ENCODE measurements at places on chromosomes 3 and 15. TPM values are rescaled to one million over a fixed set of nuclear protein-coding genes. Genes with fewer than 3 reads are reported as not detected.

Gene PPP1R14D
- not detected for total RNA-seq

GRCh38 chr15:85709250-85709649 lies 85.5 kb downstream of the KLHL25 start:
- no peak for DNase-seq
- no peak overlapping the region for H3K4me3 ChIP-seq
- no peaks in the 10 kb centered on the region for H3K27me3 ChIP-seq

Gene MYLK
- 16.2 TPM for total RNA-seq

DNA sequence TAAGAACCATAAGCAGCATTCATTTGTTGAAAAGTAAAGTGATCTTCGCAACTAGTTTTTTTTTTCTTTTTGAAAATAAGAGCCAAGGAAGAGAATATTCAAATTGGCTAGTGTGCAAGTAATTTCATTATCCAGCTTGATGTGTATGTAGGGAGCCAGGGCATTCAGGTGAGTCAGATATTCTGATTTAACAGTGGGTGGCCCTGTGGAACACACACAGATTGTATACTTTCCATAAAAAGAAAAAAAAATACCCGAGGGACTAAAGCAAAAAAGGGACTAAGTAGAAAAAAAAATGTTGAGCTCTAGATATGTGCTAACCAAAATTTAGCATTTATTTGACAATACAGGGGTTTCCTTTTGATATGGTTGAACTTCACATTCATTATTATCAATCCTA lies 96.9 kb upstream of the ROPN1 start:
- H3K4me1 ChIP-seq: no peaks in the 10 kb centered on the region
- H3K4me3 ChIP-seq: no peak overlapping the region
- no peaks in the 10 kb centered on the region for H3K36me3 ChIP-seq
- DNase-seq: no peak
- H3K27ac ChIP-seq: no peak overlapping the region

Gene C3orf85
- total RNA-seq: not detected

Gene GOLGA8O
- not detected for total RNA-seq

GRCh38 chr15:27702581-27702980 lies 396.5 kb downstream of the OCA2 start:
- H3K27ac ChIP-seq: no peak overlapping the region
- DNase-seq: no peak
- no peaks in the 10 kb centered on the region for H3K27me3 ChIP-seq
- H3K4me1 ChIP-seq: no peaks in the 10 kb centered on the region

- no peaks in the 10 kb centered on the region for H3K4me1 ChIP-seq
- H3K27me3 ChIP-seq: no peaks in the 10 kb centered on the region
- no peak overlapping the region for H3K4me3 ChIP-seq
- H3K27ac ChIP-seq: no peak overlapping the region
- DNase-seq: peak; percentile 47
Measured at GRCh38 chr15:22902578-22902977, 64.1 kb downstream of the NIPA2 start.

Gene LPCAT4
- 36.8 TPM for total RNA-seq

- peaks cover 35% of the 10 kb centered on the region for H3K4me1 ChIP-seq
- H3K4me3 ChIP-seq: no peak overlapping the region
- no peaks in the 10 kb centered on the region for H3K27me3 ChIP-seq
- H3K27ac ChIP-seq: no peak overlapping the region
Measured at GRCh38 chr15:80031841-80032240, 27.6 kb upstream of the ZFAND6 start.

Gene SERPINI2
- total RNA-seq: 2.5 TPM

- peak; percentile 42 for DNase-seq
- no peaks in the 10 kb centered on the region for H3K27me3 ChIP-seq
- no peak overlapping the region for H3K4me3 ChIP-seq
- peaks cover 23% of the 10 kb centered on the region for H3K4me1 ChIP-seq
Measured at GRCh38 chr3:66362541-66362941, 138.3 kb downstream of the LRIG1 start.

- DNase-seq: no peak
Measured at GRCh38 chr3:176609361-176609760, 587.9 kb downstream of the TBL1XR1 start.

DNA sequence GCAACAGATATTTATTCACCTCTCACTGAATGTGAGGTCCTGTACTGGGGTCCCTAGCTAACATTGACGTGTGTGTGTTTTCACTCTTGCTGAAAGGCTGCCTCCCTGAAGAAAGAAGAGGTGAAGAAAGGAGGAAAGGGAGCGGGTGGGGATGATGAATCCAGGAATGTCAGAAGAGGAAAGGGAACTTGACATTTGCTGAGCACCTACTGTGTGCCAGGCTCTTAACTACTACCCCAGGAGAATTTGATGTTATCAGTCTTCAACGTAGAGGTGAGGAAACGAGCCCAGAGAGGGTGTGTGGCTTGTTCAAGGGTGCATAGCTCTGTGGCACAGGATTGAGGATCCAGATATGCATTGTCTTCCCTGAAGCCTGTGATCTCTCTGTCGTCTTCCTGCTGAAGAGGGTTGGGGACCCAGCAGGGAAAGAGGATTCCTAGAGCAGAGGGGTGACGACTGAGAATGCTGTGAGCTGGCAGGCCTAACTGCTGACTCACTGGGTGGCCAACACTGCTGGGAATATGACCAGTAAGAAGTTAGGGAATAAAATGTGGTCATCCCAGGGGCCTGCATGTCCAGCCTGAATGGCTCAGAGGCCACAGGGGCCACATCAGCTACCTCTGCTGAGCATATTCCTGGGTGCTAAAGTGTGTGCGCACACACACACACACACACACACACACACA lies 6.6 kb upstream of the ATP2B2 start:
- H3K27ac ChIP-seq: no peak overlapping the region
- no peaks in the 10 kb centered on the region for H3K36me3 ChIP-seq
- peak; percentile 24 for DNase-seq
- no peak overlapping the region for H3K4me3 ChIP-seq
- H3K4me1 ChIP-seq: no peaks in the 10 kb centered on the region
- no peaks in the 10 kb centered on the region for H3K27me3 ChIP-seq

- H3K4me3 ChIP-seq: no peak overlapping the region
- no peak overlapping the region for H3K27ac ChIP-seq
- H3K36me3 ChIP-seq: no peaks in the 10 kb centered on the region
- no peak for DNase-seq
Measured at GRCh38 chr3:39748002-39748401, 61.4 kb upstream of the MYRIP start.

GRCh38 chr3:133838296-133838789 lies 32.7 kb downstream of the SRPRB start:
- H3K27me3 ChIP-seq: no peaks in the 10 kb centered on the region
- no peak for DNase-seq
- no peak overlapping the region for H3K27ac ChIP-seq
- H3K36me3 ChIP-seq: no peaks in the 10 kb centered on the region
- no peaks in the 10 kb centered on the region for H3K4me1 ChIP-seq

GRCh38 chr3:28089527-28089897 lies 151.9 kb upstream of the CMC1 start:
- H3K4me3 ChIP-seq: no peak overlapping the region
- no peaks in the 10 kb centered on the region for H3K27me3 ChIP-seq
- H3K27ac ChIP-seq: no peak overlapping the region
- H3K36me3 ChIP-seq: no peaks in the 10 kb centered on the region

DNA sequence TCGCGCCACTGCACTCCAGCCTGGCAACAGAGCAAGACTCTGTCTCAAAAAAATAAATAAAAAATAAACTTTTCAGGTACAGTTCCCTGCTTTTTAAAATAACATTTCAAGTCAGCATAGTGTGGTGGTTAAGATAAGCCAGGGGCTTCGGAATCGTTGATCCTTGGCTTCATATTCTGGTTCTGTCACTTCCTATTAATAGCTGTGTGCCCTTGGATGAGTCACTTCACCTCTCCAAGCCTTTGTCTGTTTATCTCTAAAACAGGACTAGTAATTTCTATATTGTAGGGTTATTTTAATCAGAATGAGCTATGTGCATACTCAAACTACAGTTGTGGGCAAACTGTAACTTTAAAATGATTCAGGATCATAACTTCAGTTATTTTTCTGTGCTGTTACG lies 53.8 kb upstream of the SENP5 start:
- H3K27me3 ChIP-seq: no peaks in the 10 kb centered on the region
- H3K36me3 ChIP-seq: peaks cover 53% of the 10 kb centered on the region
- no peak for DNase-seq
- H3K27ac ChIP-seq: no peak overlapping the region
- H3K4me1 ChIP-seq: no peaks in the 10 kb centered on the region

Gene CCR2
- not detected for total RNA-seq

- H3K4me1 ChIP-seq: no peaks in the 10 kb centered on the region
- H3K27me3 ChIP-seq: no peaks in the 10 kb centered on the region
- no peaks in the 10 kb centered on the region for H3K36me3 ChIP-seq
- H3K27ac ChIP-seq: no peak overlapping the region
- H3K4me3 ChIP-seq: no peak overlapping the region
Measured at GRCh38 chr3:26719134-26719533, 96.6 kb downstream of the LRRC3B start.

DNA sequence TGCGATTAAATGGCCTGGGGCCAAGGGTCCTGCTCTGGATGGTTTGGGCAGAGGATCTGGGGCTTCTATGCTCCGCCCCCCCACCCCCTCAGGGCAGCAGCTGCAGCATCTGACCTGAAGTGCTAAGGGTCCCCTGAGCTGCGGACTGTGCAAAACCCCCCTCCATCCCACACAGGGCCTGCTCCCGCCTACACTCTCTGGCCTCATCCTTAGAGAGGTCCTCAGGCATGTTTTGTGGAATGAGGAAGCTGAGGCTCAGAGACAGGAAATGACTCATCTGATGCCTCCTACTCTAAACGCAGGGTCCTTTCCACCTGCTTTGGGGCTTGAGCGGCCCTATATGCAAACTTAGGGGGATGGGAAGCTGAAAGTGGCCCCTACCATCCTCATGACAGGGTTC lies 59.5 kb upstream of the CTSH start:
- no peak overlapping the region for H3K27ac ChIP-seq
- no peaks in the 10 kb centered on the region for H3K27me3 ChIP-seq
- H3K36me3 ChIP-seq: no peaks in the 10 kb centered on the region
- H3K4me1 ChIP-seq: peaks cover 7% of the 10 kb centered on the region
- peak; percentile 68 for DNase-seq

DNA sequence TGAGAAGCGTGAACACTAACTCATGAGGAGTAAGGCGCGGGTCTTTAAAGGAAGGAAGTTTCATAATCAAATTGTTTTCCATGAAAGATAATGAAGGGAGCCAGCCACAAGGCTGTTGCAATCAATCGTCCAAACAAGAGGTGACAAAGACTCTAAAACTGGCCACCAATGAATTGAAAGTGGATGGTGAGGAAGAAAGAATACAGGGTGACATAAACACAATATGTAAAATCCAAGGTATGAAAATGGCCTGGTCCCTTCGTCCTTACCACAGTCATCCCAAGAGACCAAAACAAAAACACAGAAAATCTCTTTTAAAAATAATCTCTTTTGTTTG lies 12.0 kb downstream of the CD86 start:
- H3K27ac ChIP-seq: no peak overlapping the region
- no peaks in the 10 kb centered on the region for H3K27me3 ChIP-seq
- H3K4me3 ChIP-seq: no peak overlapping the region
- H3K4me1 ChIP-seq: peaks cover 12% of the 10 kb centered on the region
- DNase-seq: no peak

DNA sequence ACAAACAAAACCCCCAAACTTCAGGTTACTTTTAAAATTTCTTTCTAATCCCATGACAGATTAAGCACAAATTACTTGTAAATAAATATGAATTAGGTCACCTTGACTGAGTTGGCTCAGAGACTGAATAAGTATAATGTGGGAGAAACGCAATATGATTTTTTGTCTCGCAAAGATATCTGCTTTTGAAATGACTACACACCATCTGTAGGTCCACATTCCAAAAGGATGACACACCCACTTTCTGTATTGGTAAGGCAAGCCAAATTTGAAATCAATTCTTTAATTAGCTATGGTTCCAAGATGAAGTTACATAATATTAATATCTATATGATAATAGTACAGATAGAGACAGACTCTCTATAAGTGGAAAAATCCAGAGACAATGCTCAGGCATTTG lies 66.9 kb upstream of the CSPG5 start:
- no peaks in the 10 kb centered on the region for H3K27me3 ChIP-seq
- H3K4me1 ChIP-seq: no peaks in the 10 kb centered on the region
- DNase-seq: no peak
- H3K27ac ChIP-seq: 0 out of 2 replicates have a peak overlapping the region, but pooled peaks have one; percentile 47

Gene UROC1
- total RNA-seq: not detected

- no peak for DNase-seq
- no peak overlapping the region for H3K4me3 ChIP-seq
- H3K4me1 ChIP-seq: no peaks in the 10 kb centered on the region
- no peak overlapping the region for H3K27ac ChIP-seq
- H3K27me3 ChIP-seq: no peaks in the 10 kb centered on the region
- H3K36me3 ChIP-seq: no peaks in the 10 kb centered on the region
Measured at GRCh38 chr15:33766389-33766788, 201.9 kb upstream of the CHRM5 start.

DNA sequence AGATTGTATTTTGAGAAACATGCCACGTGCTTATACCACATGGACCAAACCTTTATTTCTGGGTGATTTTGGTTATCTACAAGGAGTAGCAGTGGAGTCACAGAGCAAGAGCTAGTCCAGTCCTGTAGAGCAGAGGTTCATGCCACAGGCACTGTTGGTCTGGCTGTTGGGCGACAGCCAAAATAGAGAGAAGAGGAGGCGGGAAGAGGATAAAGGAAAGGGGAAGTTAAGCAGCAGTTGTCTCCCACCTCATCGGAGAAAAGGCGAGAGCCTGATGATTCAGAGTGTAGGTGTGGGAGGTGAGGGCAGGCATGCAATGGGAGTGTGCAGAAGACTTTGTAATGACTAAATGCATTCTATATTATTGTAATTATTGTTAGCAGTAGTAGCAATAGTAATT lies 237.5 kb upstream of the ROPN1 start:
- H3K4me1 ChIP-seq: peaks cover 9% of the 10 kb centered on the region
- no peak overlapping the region for H3K4me3 ChIP-seq
- no peak for DNase-seq
- no peak overlapping the region for H3K27ac ChIP-seq
- H3K36me3 ChIP-seq: no peaks in the 10 kb centered on the region

Gene TMEM158
- total RNA-seq: 16.9 TPM

GRCh38 chr3:130504701-130505100 lies 12.3 kb upstream of the COL6A6 start:
- no peaks in the 10 kb centered on the region for H3K27me3 ChIP-seq
- no peak overlapping the region for H3K27ac ChIP-seq
- no peak for DNase-seq
- no peak overlapping the region for H3K4me3 ChIP-seq

- no peak within 1 kb of the TSS for H3K27ac ChIP-seq
- DNase-seq: peak; percentile 97
- H3K36me3 ChIP-seq: no peaks in the 10 kb centered on the region
- H3K4me3 ChIP-seq: peak within 1 kb of the TSS; percentile 97
- no peaks in the 10 kb centered on the region for H3K27me3 ChIP-seq
Measured at GRCh38 chr3:49689046-49689907, at the start of the genes MST1 and RNF123. Gene MST1 (minus strand): TSS chr3:49689474. CDS start chr3:49688691, 783 bp downstream. Gene RNF123 (plus strand): TSS chr3:49689557. CDS start chr3:49691166, 1,609 bp downstream.
